ENCODE measurements at places on chromosomes 12 and 14.
A peak's percentile ranks its signal among the peaks of the same experiment; 100 is the strongest.

GRCh38 chr14:104561124-104561557 lies 18.4 kb upstream of the C14orf180 start:
- no peak for DNase-seq

DNA sequence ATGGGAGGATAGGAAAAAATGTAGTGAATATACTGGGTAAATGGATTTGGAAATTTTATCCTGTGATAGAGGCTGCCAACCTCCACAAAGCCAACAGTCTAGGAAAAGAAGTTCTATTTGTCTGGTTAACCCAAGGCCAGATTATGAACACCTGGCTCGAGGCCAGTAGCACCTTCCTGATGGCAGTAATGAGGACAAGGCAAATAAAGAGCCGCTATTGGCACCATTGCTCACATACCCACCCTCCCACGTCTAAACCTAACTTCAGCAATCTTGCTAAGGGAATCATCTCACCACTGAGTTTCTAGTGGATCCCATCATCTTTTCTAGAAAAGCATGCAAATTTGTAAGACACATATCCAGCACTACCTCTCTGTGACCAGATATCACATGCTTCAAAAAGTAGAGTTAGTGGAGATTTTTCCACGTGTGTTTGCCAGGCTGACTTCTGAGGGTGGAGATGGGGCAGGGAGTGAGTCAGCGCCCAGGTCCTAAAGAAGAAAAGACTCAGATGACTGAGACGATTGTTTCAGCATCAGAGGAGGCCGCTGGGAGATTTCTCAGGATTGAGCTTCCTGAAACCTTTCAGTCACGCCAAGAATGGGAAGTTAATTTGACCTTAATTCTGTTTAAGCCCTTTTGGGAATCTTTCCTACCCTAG lies 362.9 kb downstream of the EMP1 start:
- DNase-seq, result no peak

GRCh38 chr14:24851406-24851805 lies 198.5 kb downstream of the STXBP6 start:
- DNase-seq, result no peak

GRCh38 chr14:95460647-95461478 lies 55.6 kb downstream of the SYNE3 start:
- DNase-seq, result peak; percentile 55

- DNase-seq, result no peak
Measured at GRCh38 chr14:101854366-101854765, 92.9 kb downstream of the PPP2R5C start.

DNA sequence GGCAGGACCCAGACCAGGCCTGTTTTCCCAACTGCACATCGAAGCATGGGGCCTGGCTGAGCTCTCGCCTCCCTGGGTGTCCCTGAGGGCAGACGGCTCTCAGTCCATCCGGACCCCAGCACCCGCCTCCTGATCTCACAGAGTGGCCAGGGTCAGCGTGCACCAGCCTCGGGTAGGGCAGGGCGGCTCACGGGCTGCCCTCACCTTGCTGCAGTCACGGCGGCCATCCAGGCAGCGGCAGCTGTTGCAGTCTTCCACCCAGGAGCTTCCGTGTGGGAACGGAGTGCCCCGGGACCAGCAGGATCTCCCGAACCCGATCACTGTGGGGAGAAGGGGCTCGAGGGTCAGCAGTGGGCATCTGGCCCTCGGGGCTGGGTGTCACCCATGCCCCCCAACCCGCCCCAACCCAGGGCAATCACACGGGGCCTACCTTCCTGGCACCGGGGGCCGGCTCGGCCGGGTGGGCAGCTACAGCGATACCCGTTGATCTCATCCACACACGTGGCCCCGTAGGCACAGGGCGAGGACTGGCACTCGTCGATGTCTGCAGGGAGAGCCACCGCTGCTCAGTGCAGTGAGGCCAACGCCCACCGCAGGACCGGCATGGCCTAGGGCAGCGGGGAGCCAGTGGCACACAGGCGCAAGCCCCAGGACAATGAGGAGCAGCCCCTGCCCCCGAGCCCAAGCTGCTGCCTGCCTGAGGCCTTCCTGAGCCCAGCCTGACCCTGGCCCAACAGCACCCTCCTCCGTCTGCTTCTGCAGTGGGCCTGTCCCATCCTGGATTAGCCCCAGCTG lies 22.2 kb downstream of the JAG2 start:
- DNase-seq, result no peak

DNA sequence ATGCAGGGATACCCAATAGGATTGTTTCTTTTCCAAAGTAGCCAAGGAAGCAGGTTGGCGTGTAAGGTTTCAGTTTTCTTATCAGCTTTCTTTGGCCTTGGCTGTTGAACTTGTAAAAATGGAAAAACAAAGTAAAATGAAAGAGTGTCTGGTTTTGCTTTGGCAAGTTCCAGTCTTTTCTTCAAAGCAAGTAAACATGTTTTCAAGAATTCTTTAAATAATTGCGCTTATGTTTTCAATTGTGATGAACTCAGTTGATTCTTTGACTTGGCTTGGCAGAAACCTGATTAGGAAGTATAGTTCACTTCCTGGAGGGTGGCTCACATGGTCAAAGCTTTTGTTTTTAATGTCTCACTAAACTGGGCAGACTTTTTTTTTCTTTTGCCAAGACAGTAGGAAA lies 112.2 kb upstream of the USP44 start:
- DNase-seq, result no peak

DNA sequence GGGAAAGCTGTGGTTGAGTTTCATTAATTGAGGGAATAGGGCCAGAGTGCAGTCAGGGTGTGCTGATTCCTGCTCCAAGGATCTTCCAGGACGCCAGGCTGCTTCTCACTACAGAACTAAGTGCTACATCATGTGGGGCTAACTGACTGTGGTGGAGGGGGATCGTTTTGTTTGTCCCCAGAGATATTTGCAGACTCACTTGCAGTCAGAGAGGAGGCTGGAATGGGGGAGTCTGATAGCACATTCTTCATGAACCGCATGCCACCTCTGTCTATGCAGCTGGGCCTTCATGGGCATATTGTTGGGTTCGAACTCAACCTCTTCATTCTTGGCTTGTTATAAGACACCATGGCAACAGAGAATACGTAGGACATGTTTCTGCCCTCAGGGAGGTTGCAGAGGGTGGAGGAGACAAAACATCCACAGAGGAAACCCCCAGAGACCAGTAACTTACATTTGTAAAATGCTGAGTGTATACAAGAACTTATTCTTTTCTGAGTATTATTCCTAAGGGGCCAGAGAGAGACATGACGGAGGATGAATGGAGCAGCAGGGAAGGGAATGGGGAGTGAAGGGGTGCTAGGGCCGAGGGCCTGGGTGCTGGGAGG lies 13.0 kb downstream of the KRT7 start:
- DNase-seq, result no peak

GRCh38 chr14:36467332-36467731 lies 52.7 kb downstream of the NKX2-1 start:
- no peak for DNase-seq

- no peak for DNase-seq
Measured at GRCh38 chr12:27732281-27732680, 21.6 kb downstream of the MRPS35 start.

DNA sequence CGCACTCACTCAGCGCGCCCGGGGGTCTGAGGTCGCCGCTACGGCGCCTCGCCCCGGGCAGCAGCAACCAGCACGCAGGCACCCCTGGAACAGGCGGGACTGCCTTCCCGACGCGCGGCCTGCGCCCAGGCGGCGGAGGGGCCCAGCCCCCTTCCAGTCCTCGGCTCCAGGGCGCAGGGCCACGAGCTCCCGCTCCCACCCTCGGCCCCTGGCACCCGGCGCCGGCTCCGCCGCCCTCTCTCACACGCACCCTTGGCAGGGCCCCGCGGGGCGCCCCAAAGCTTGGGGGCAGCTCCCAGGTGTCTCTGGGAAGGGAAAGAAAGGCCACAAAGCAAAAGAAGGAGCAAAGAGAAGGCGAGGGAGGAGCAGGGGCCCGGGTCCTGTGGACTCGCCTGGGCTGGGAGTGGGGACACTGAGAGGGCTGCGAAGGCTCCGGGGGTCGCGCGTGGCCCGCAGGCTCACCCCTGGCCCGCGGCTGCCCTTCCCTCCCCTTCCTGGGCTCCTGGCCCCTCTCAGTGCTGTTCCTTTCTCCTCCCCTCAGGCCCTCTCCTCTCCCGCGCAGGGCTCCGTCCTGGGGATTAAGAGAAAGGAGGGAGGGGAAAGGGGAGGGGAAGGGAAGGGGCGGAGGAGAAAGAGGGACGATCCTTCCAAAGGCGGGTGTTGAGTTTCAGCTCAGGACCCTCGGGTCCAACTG lies 907 bp upstream of the EFS start:
- no peak for DNase-seq

DNA sequence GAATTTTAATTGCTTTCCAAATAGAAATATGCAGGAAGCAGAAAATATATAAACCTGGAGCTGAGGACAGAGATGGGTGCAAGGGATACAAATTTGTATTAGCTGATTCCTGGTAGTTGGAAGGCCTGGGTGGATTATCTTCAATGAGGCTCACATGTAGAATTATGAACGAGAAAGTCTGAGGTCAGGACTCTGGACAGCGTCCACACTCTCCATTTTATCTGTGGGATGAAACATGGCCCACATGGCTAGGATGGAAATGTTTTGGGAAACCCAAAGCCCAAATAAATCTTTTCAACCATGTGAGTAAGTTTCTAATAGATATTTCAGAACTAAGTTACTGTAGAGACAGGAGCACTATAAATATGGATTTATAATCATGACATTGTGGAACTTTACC lies 256.1 kb downstream of the APAF1 start:
- DNase-seq, result no peak

- no peak for DNase-seq
Measured at GRCh38 chr14:100982353-100982752, 78.8 kb upstream of the RTL1 start.

DNA sequence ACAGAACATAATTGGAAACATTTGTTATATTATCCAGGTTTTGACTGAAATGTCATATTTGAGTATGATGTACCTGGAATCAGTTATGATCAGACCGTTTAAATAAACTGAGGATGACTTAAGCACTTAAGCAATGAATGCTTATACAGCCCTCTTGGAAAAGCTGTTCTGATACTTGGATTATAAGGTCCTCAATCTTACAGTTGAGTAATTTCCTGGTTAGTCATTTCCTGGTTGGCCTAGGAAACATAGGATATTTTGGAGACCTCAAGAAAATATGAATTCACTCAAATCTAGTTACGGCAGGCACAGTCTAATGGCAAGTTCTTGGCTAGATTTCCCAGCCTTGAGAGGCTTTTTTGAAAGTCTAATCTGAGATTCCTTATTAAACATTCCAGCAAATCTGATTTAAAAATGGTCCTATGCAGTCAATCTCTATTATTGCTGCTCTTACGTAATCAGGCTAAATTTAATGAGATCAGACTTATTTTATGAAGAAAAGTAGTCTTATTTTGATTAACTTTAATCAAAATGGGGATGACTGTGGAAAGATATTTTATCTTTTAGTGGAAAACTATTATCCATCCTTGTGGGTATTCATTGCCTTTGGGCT lies 447.2 kb downstream of the SNAPC1 start:
- peak; percentile 34 for DNase-seq

Data from AG04450 (cell line).